ENCODE measurements at places on chromosomes 6 and 20. TPM values are rescaled to one million over a fixed set of nuclear protein-coding genes. Genes with fewer than 3 reads are reported as not detected.

The RFX6 gene
- total RNA-seq: 0.11 TPM

The MYO6 gene
- 49.0 TPM for total RNA-seq

The UBD gene
- total RNA-seq: 2.4 TPM

The ADAM33 gene
- 2.3 TPM for total RNA-seq

The SLPI gene
- total RNA-seq: 3,478 TPM

The PLCB4 gene
- total RNA-seq: 8.0 TPM

The CALHM4 gene
- not detected for total RNA-seq

The TMEM74B gene
- total RNA-seq: 85.9 TPM

- H3K4me1 ChIP-seq: no peaks in the 10 kb centered on the region
- no peak overlapping the region for H3K27ac ChIP-seq
- no peak for DNase-seq
- H3K36me3 ChIP-seq: no peaks in the 10 kb centered on the region
These were observed 30.5 kb upstream of the RHAG start for GRCh38 chr6:49666930-49667757.

DNA sequence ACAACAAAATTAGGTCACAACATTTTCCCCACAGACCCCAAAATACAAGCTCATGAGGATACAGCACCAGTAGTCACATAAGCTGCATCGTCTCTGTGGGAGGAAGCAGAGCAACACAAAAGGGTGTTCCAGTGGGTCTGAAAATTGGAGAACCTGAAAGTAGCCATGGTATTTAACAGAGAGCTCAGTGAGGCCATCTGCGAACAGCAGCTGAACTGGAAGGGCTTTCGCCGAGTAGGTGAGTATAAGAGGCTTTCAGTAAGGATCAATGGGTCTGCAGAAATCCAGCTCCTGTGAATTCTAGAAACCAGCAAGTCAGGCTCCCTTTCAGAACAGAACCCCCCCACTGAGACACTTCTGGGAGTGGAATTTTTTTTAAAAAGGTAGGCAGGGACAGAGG lies 120.0 kb upstream of the RREB1 start:
- H3K4me3 ChIP-seq: no peak overlapping the region
- H3K4me1 ChIP-seq: no peaks in the 10 kb centered on the region
- DNase-seq: no peak
- no peaks in the 10 kb centered on the region for H3K36me3 ChIP-seq
- no peak overlapping the region for H3K27ac ChIP-seq

GRCh38 chr6:18406955-18407749 lies 20.0 kb downstream of the RNF144B start:
- no peak overlapping the region for H3K4me3 ChIP-seq
- no peaks in the 10 kb centered on the region for H3K36me3 ChIP-seq
- DNase-seq: no peak
- H3K4me1 ChIP-seq: peaks cover 26% of the 10 kb centered on the region
- no peaks in the 10 kb centered on the region for H3K27me3 ChIP-seq

GRCh38 chr20:25287631-25288290 lies 39.9 kb downstream of the PYGB start:
- DNase-seq: no peak
- no peak overlapping the region for H3K27ac ChIP-seq
- H3K4me3 ChIP-seq: no peak overlapping the region
- no peaks in the 10 kb centered on the region for H3K27me3 ChIP-seq
- no peaks in the 10 kb centered on the region for H3K4me1 ChIP-seq

DNA sequence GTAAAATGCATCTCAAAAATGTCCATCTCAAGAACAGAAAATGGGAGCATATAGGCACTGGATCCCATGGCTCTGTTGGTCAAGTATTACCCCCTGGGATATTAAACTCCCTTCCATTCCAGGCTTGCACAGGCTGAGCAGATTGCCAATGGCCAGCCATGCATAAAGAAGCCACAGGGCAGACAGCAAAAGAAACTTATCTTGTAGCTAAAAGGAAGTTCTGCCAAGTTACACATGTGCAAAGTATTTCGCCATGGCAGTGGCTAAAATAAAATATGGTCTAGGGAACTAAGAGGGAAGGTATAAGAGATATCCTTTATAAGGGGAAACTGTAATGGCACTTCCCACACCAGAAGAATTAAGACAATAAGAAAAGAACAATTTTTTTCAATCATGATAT lies 415.6 kb upstream of the BTBD3 start:
- no peak overlapping the region for H3K27ac ChIP-seq
- H3K27me3 ChIP-seq: no peaks in the 10 kb centered on the region
- DNase-seq: no peak
- H3K4me3 ChIP-seq: no peak overlapping the region
- H3K4me1 ChIP-seq: no peaks in the 10 kb centered on the region
- H3K36me3 ChIP-seq: no peaks in the 10 kb centered on the region

- H3K27me3 ChIP-seq: no peaks in the 10 kb centered on the region
- no peak overlapping the region for H3K27ac ChIP-seq
- no peaks in the 10 kb centered on the region for H3K4me1 ChIP-seq
- no peak overlapping the region for H3K4me3 ChIP-seq
- DNase-seq: no peak
These were observed 81.6 kb downstream of the FAM120B start for GRCh38 chr6:170388113-170388512.

GRCh38 chr6:10598084-10598960 lies 77.2 kb downstream of the GCNT2 start:
- H3K27ac ChIP-seq: no peak overlapping the region
- no peaks in the 10 kb centered on the region for H3K36me3 ChIP-seq

- no peaks in the 10 kb centered on the region for H3K4me1 ChIP-seq
- H3K4me3 ChIP-seq: no peak overlapping the region
- H3K27me3 ChIP-seq: no peaks in the 10 kb centered on the region
- no peak overlapping the region for H3K27ac ChIP-seq
These were observed 65.3 kb downstream of the AIG1 start for GRCh38 chr6:143125864-143126573.

- no peak overlapping the region for H3K4me3 ChIP-seq
- H3K4me1 ChIP-seq: no peaks in the 10 kb centered on the region
- H3K27ac ChIP-seq: no peak overlapping the region
- no peak for DNase-seq
These were observed 16.9 kb upstream of the ELMO2 start for GRCh38 chr20:46423342-46423741.

GRCh38 chr6:87654875-87655454 lies 47.1 kb downstream of the AKIRIN2 start:
- DNase-seq: no peak
- no peak overlapping the region for H3K4me3 ChIP-seq
- H3K4me1 ChIP-seq: no peaks in the 10 kb centered on the region
- H3K27ac ChIP-seq: no peak overlapping the region
- H3K27me3 ChIP-seq: no peaks in the 10 kb centered on the region

DNA sequence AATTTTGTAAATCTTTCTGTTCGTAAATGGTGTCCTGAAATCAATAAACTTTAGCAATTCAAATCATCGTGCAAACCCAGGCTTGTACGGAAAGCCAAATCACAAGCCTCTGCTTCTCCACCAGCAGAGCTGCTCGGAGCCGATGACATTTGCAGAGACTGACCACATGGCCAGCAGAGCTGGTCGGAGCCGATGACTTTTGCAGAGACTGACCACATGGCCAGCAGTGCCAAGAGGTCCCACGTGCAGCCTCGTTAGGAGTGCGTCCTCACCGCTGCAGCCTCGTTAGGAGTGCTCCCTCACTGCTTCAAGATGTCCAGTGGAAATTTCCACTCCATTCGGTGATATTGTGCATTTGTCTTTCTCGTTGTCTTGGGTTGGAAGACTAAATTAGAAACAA lies 28.5 kb downstream of the SMOC2 start:
- no peaks in the 10 kb centered on the region for H3K36me3 ChIP-seq
- H3K4me1 ChIP-seq: no peaks in the 10 kb centered on the region
- H3K4me3 ChIP-seq: no peak overlapping the region

DNA sequence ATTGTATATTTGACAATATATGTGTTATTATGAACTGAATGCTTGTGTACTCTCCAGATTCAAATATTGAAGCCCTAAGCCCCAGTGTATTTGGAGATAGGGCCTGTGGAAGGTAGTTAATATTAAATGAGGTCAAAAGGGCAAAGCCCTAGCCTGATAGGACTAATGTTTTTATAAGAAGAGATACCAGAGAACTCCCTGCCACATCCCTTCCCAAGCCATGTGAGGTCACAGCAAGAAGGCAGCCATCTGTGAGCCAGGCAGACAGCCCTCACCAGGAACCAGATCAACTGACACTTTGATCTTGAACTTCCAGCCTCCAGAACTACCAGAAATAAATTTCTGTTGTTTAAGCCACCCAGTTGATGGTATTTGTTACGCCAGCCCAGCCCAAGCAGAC lies 36.4 kb upstream of the FBXL4 start:
- no peak overlapping the region for H3K27ac ChIP-seq
- H3K36me3 ChIP-seq: no peaks in the 10 kb centered on the region
- no peaks in the 10 kb centered on the region for H3K27me3 ChIP-seq
- no peak overlapping the region for H3K4me3 ChIP-seq
- H3K4me1 ChIP-seq: no peaks in the 10 kb centered on the region
- no peak for DNase-seq

DNA sequence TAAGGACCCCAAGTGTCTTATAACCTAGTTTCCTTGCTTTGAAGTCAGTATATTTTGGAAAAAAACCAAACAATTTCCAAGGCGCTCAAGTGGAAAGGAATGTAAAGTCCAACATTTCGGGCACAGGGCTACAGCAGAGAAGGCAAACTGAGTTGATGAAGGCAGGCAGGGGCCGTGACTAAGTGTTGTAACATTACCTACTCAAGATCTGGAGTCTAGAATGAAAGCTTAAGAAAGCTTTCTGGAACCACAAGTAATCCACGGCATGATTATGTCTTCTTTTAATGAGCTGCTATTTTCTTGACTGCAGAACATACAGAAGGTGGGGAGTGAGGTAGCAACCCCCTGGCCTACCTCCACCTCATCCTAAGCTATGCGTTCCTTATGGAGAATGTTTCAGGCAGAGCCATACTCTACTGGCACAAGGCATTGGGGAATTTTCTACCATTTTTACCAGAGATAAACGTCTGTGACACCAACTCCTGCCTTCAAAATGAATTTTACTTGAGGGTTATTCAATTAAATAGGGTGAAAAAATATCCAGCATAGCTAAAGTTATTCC lies 4.3 kb downstream of the PPP1R10 start:
- H3K27me3 ChIP-seq: no peaks in the 10 kb centered on the region
- peak; percentile 46 for DNase-seq
- H3K27ac ChIP-seq: peak overlapping the region; percentile 31
- H3K4me1 ChIP-seq: peaks cover 40% of the 10 kb centered on the region
- H3K4me3 ChIP-seq: no peak overlapping the region
- peaks cover 18% of the 10 kb centered on the region for H3K36me3 ChIP-seq

DNA sequence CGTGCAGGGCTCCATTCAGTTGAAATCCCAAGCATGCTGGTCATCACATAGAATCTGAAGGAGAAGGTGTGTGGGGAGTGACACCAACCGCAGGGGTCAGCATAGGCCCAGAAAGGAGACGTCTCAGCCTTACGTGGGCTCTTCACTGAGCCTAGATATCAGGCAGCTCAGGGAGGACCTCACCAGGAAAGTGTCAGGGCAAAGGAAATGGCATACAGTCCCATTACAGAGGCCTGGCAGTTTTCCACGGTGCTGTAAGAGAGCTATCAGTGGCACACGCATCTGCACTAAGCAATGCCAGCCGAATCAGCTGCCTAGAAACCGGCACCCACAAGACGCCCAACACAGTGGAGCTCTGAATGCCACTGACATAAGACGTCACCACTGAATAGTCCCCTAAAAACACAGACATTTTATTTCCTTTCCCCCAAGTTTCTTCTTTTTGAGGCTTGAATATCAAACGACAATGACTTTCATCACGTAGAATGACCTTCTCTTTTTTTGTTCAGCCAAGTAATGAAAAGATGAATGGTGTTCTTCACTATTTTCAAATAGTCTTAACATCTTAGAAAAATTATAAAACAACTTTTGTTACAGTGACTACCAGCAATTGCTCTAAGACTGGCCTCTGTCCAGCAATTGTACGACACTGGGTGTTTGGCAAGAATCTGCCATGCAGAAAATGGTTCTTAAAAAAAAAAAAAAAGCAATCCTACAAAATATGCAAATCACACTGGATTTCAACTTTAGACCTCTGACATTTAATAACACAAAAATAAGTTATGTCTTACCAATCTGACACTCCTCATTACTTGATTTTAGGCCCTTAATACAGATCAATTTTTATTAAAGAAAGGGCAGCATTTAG lies 88.9 kb upstream of the FOXQ1 start:
- no peaks in the 10 kb centered on the region for H3K36me3 ChIP-seq
- no peaks in the 10 kb centered on the region for H3K27me3 ChIP-seq
- no peak overlapping the region for H3K27ac ChIP-seq

DNA sequence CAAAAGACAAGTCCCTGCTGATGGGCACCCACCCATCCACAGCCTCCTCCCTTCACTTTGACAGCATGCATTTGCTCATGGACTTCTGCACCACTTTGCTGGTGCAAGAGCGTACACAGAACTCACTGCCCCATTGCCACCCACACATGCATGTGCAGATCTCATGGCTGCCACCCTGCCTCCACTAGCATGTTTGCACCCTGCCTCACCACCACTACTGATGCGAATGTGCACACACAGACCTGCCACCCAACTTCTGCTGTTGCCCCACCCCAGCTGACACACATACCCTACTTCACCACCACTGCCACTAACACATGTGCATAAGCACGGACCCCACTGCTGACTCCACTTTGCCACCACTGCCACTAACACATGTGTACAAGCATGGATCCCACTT lies 64.9 kb upstream of the EYS start:
- H3K4me3 ChIP-seq: no peak overlapping the region
- H3K27ac ChIP-seq: no peak overlapping the region
- H3K36me3 ChIP-seq: no peaks in the 10 kb centered on the region
- no peak for DNase-seq
- no peaks in the 10 kb centered on the region for H3K27me3 ChIP-seq

- peak overlapping the region; percentile 1 for H3K4me3 ChIP-seq
- peaks cover 83% of the 10 kb centered on the region for H3K36me3 ChIP-seq
- no peaks in the 10 kb centered on the region for H3K27me3 ChIP-seq
- no peak for DNase-seq
- H3K27ac ChIP-seq: peak overlapping the region; percentile 73
- H3K4me1 ChIP-seq: peaks cover 52% of the 10 kb centered on the region
These were observed 37.9 kb downstream of the NEDD9 start for GRCh38 chr6:11194356-11195218.

DNA sequence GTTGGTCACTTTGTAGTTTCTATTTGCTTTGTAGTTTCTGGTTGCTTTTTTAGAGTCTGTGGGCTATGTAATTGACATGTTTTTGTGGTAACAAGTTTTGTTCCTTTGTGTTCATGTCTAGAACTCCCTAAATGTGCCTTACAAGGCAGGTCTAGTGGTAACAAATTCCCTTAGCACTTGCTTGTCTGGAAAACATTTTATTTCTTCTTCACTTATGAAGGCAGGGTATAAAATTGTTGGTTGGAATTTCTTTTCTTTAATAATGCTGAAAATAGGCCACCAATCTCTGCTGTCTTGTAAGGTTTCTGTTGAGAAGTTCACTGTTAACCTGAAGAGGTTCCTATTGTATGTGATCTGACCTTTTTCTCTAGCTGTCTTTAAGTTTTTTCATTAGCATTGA lies 383.6 kb downstream of the EPHA7 start:
- no peaks in the 10 kb centered on the region for H3K36me3 ChIP-seq
- no peaks in the 10 kb centered on the region for H3K27me3 ChIP-seq
- no peak overlapping the region for H3K4me3 ChIP-seq

GRCh38 chr6:2384528-2384927 lies 139.1 kb upstream of the GMDS start:
- no peak for DNase-seq
- H3K4me3 ChIP-seq: no peak overlapping the region
- H3K27me3 ChIP-seq: no peaks in the 10 kb centered on the region
- H3K36me3 ChIP-seq: no peaks in the 10 kb centered on the region
- no peak overlapping the region for H3K27ac ChIP-seq
- no peaks in the 10 kb centered on the region for H3K4me1 ChIP-seq
